NCI-H2029 (cell line): ENCODE measurements at places on chromosomes 7 and 10.

GRCh38 chr10:110501142-110501937 lies 3.6 kb downstream of the DUSP5 start:
- peak; percentile 13 for DNase-seq

- DNase-seq = peak; percentile 49
These were observed 39.8 kb downstream of the SLC35B4 start for GRCh38 chr7:134276951-134277350.

GRCh38 chr10:5977471-5978229 lies at the start of gene IL15RA:
Gene IL15RA, minus strand, starts transcription at chr10:5977543. Its CDS starts 51 bp downstream, at chr10:5977492.
- peak; percentile 15 for DNase-seq

DNA sequence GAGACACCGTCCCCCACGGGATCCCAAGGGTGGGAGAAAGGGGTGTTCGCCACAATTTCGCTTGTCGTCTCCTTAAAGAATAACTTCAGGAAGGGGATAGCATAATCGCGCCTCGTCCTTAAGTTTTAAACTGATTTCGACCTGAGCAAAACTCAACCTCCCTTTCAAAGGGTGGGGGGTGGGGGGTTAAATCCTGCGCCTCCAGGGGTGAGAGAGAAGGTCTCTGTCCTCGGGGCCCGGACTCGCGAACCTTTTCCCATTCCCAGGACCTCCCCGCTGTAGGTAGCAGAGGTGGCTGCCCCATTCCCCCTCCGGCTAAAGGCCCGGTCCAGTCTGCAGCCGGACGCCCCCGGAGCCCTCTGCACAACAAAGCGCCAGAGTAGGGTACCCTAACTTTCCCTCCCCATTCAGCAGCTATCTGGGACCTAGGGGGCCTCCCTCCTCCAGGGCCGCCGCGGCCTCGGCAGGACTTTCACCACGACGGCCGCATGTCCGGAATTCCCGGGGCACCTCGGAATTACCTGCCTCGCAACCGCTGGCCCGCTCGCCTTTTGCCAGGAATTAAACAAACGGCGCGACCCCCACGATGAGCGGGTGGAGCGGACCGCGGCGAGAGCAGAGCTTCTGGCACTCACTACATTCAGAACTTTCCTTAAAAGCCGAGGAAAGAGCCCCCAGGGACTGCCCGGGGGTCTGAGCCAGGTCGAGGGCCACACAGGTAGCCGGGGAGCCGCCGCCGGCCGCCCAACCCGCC lies 1.7 kb downstream of the CDK6 start:
- DNase-seq = no peak

GRCh38 chr7:157335991-157336382 lies 817 bp upstream of the DNAJB6 start:
- DNase-seq = no peak

- peak; percentile 65 for DNase-seq
These were observed 32.9 kb upstream of the KMT2E start for GRCh38 chr7:104980841-104981671.

GRCh38 chr10:122878799-122879338 lies 512 bp downstream of the FAM24B start:
- no peak for DNase-seq

DNA sequence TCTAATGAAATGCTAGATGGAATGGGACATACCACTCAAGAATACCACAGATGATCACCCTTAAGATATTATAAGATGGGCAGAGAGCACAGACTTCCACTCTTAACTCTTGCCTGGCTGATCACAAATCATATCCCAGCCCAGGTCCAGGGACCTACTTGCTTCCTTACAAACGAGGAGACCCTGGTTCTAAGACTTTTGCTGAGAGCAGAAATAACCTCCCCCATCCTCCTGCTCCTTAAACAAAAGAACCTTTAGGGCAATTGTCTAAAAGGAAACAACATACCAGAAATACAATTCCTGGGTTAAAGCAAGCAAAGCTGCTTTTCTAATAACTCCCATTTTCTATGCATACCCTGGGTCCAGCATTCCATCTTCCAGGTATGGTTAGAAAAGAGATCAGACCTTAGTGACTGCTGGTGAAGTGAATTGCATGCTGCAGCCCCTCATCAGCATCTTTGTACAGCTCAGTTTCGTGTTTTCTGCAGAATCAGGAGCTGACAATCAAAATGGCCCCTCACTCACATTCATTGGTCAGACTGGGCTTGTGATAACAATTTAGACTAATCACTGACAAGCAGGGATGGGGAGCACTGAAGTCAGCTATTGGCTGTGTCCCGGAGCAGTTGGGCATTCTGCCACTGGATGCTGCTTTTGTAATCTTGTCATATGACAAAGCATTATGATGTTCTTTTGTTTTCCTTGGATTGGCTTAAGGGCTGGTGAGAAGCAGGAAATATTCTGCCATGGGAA lies 14.6 kb downstream of the IFIT3 start:
- DNase-seq = no peak

GRCh38 chr7:137687556-137688265 lies 159.1 kb downstream of the DGKI start:
- no peak for DNase-seq

DNA sequence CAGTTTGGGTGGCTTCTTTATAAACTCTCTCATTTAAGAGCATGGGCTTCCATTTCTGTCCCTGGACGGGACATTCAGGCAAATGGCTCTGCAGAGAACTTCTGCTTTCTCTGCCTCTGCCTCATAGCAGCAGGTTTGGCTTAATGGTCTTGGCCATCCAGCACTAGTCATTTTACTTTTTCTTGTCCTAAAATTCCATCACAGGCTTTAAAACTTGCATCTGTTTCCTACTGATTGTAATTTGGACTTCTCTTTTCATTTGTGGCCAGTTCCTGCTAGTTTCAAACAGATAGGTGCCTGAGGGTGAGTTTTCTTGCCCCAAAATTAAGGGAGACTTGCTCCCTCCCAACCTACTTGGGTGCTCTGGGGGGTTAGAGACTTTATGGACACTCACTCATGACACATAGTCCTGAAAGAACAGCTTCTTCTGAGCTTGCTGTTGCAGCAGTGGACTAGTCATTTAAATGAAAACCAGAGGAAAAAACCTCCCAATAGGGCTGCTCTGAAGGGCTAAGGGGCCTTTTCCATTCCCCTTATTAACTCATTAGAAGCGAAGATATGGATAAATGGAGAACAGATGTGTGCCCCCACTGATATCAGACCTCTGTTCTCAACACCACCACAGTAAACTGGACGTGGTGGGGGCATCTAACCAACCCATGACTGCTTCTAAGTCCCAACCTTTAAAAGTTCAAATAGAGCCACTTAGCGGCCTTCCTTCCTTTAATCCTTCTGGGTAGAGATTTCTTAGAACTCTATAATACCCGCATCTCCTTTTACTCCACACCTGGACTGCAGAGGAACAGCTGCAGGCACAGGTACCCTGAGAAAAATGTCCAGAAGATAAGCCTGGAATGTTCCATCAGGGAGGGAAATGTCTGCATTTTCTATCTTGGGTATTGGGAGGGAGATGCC lies 38.8 kb downstream of the SVOPL start:
- DNase-seq = no peak

DNA sequence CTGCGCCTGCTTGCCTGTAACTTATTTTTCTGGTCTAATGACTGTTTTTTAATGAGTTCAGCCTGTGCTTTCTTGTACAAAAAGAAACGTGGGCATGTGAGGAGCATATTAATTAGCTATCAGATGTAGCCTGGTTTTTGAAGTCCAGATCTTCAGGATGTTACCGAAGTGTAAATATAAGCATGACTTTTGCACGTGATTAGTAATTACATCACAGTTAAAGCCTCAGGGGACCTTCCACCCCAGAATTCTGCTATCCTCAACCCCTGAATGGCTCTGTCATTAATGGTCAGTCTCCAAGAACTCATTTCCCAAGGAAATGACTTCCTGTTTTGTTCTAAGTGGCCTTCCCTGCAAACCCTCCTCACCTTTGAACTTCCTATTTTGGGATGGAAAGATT lies 2.1 kb upstream of the PRXL2A start:
- DNase-seq = no peak

DNA sequence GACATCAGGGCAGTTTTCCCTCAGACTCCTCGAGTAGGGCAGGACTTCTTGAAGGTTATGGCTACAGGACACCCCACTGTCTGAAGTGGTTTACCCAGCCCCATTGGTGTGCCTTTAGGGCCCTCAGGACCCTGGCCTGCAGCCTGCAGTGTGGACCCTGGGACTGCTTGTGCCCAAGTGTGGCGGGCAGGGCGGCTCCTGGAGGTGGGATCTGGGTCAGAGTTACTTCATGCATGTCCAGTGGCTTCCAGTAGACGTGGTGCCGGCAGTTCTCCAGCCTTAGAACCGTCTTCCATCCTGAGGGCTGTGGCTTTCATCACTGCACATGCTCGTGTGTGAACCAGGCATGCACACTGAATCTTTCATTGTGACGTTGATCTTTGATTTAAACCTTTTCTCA lies 16.7 kb downstream of the EIF3B start:
- DNase-seq = no peak

DNA sequence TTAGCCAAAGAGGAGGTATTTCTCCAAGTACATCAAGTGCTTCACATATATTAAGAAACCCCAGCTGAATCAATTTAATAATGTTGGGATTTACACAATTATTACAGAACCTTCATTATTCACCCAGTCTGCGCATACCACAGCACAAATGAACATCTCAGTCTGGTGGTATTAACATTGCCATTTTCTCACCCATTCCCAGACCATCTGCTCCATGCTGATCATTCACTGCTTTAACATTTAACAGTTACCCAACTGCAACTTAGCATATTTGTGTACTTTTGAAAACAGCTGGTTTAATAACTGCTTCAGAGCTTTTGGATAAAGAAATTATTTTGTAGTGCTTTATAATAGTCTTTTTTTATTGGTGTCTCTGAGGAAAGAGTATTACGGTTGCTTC lies 1072.1 kb downstream of the NXPH1 start:
- DNase-seq = no peak

GRCh38 chr7:30429156-30429530 lies 49.4 kb downstream of the NOD1 start:
- no peak for DNase-seq

- no peak for DNase-seq
These were observed 56.2 kb upstream of the IGFBP3 start for GRCh38 chr7:45977256-45977780.

GRCh38 chr10:9331583-9332008 lies 1277.1 kb downstream of the GATA3 start:
- peak; percentile 5 for DNase-seq

DNA sequence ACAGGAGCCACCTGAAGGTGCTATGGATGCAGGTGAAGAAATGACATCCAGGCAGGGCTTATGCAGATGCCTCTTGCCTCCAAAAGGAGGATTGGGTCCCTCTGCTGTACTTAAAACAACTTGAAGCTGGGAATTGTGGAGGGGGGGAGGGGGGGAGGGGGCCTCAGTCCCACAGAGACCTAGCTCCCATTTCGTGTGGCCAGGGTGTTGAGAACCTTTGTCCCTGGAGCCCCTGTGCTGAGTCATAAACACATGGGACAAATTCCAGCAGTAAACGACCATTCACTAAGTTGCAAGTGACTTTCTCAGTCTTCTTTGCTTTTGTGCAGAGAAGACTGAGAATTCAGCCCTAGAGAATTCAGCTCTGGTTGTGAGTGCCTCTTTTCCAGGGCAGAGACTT lies 96.5 kb upstream of the PODXL start:
- no peak for DNase-seq

DNA sequence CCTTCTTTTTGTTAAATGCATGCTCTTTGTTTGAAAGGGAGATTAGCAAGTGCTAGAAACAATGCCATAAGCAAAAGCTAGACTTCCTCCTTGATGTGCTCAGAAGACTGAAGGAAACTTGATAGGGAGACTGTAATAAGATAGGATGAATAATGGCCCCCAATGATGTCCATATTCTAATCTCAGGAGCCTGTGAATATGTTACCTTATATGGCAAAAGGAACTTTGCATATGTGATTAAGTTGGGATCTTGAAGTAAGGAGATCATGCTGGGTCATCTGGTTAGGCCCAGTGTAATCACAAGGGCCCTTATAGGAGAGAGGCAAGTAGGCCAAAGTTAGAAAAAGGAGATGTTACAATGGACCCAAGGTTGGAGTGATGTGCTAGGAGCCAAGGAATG lies 13.6 kb upstream of the LIPM start:
- no peak for DNase-seq

GRCh38 chr7:76358011-76358480 lies 745 bp downstream of the YWHAG start:
- no peak for DNase-seq

- no peak for DNase-seq
These were observed 138.9 kb upstream of the FERD3L start for GRCh38 chr7:19284136-19284535.

- no peak for DNase-seq
These were observed 85.2 kb downstream of the VTI1A start for GRCh38 chr10:112532189-112532588.

- no peak for DNase-seq
These were observed 14.9 kb upstream of the COL13A1 start for GRCh38 chr10:69786791-69787190.

DNA sequence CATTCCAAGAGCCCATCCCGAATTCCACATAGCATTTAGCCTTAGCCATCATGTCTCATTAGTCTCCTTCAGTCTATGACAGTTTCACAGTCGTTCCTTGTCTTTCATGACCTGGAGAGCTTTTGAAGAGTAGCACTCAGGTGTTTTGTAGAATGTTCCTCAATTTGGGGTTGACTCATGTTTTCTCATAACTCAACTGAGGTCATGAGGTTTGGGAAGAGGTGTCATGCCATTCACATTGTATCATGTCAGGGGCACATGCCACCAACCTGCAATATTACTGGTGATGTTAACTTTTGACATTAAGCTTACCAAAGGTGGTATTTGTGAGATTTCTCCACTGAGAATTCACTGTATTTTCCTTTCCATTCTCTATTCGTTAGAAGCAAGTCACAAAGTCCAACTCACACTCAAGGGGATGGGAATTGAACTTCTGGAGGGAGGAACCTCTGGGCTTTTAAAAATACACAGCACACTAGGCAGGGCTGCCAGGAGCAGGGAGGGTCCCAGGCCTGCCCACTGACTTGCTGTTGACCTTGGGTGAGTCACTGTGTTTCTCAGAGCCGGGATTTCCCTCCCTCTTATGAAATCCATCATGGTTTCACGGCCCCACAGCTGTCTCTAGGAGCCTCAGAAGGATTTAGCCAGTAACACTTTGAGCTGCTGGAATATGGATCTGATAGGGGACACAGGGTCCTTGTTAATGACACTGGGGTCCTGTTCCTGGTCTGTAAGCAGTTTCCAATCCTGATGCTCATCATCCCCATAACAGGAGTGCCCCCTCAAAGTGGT lies 74.4 kb upstream of the TCF7L2 start:
- no peak for DNase-seq

DNA sequence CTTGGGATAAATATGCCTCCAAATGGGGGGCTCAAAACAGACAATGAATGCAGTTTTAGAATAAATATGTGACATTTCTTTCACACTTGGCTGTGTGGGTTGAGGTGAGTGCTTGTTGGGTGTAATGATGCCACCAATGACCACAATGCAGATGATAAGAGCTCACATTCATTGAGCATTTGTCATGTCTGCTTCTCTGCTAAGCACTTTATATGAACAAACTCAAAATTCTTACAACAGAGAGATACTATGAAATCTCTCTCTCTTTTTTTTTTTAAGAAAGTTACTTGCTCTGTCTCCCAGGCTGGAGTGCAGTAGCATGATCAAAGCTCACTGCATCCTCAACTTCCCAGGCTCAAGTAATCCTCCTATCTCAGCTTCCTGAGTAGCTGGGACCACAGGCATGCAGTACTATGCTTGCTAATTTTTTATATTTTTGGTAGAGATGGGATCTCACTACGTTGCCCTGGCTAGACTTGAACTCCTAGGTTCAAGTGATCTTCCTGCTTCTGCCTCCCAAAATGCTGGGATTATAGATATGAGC lies 185.4 kb downstream of the JCAD start:
- DNase-seq = no peak

GRCh38 chr7:22400936-22401553 lies 44.1 kb upstream of the RAPGEF5 start:
- no peak for DNase-seq
